ENCODE measurements at places on chromosomes 4 and X. TPM values are rescaled to one million over a fixed set of nuclear protein-coding genes. Genes with fewer than 3 reads are reported as not detected.
A peak's percentile ranks its signal among the peaks of the same experiment; 100 is the strongest.

Gene PHOX2B
- 3.0 TPM for total RNA-seq

Gene RNF150
- 53.3 TPM for total RNA-seq

Gene GYG2
- 4.6 TPM for total RNA-seq

Gene BMPR1B
- total RNA-seq, result 19.7 TPM

Gene SMC1A
- 32.8 TPM for total RNA-seq

Gene RNF212
- total RNA-seq, result 8.3 TPM

Gene CC2D2A
- total RNA-seq, result 23.0 TPM

Gene PIGA
- total RNA-seq, result 6.6 TPM

DNA sequence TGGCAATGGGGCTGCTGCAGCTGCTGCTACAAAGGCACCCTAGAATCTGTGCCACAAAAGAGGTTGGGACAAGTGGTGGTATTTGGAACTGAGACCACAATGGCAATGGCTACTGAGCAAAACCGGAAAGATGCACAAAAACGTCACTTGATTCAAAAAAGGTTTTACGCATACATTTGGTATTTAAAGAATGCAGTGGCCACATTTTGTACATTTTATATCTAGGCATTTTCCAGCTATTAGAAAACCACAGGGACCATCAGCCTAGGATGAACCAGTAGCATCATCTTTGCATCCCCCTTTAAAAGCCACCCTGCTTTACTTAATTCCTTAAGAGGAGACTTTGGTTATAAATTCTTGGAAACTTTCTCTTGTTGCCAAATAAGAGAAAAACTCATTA is 104.8 kb upstream of the CXCL13 start:
- DNase-seq, result no peak

GRCh38 chr4:101283434-101283833 is 63.9 kb downstream of the PPP3CA start:
- DNase-seq, result no peak

DNA sequence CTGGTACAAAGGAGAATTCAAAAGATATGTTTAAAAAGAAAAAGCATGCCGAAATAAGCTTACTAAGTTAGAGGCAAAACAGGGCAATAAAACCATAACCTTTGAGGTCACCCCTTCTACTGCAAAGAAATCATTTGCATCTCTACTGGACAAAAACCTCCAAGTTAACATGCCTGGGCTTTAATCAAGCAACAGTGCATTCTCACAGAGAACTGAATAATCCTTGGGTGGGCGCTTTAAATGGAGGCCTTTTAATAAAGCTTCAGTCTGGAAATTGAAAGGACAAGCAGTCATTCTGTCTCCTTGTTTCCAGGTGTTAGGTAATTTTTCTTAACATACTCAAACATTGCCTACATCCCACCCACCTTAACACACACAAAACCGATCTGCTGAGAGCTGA is 34.6 kb upstream of the SMS start:
- DNase-seq, result no peak

DNA sequence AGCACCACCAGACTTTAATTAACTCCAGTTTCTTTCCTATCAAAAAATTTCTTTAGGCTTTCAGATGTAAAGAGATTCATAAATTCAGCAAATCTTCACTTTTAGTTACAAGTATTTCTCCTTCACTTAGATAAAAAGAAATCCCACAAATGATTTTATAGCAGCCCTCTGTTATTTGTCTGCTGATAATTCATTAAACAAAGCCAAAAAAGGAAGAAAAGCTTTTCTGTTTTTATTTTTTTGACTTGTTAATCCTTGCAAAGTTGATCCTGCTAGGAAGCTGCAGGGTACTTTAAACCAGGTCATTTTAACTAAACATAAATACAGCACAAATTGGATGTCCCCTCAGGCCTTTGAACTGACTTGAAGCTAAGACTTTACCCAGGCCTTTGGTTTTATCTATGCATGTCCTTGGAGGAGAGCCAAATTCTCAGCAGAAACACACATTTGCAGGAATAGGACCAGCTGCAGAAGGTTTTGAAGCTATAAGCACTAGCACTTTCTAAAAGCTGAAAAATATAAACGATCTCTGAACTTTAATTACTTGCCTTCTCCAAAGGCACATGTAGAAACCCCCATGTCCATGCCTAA is 57.5 kb downstream of the PCDH18 start:
- no peak for DNase-seq

DNA sequence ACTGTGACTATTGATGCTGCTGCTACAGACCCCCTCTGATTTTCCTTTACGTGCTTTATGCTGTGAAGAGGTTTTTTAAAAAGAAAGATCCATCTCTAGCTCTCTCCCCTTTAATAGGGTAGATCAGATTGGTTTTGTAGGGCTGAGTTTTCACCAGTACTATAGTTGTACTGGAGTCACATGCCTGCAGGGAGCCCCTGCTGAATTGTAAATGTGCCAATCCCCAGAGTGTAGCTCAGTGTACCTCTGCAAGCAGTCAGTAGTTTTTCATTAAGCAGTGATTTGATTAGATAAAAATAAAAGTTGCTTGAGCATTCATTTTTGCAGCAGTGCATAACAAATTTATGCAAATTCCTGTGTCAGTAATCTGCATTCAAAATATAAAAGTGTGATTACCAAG is 179.2 kb downstream of the IL1RAPL2 start:
- no peak for DNase-seq

- no peak for DNase-seq
These were observed at the start of gene SLC7A11 for GRCh38 chr4:138242076-138242833. Gene SLC7A11 (minus strand): TSS chr4:138242349. CDS start chr4:138242069, 280 bp downstream.

- DNase-seq, result no peak
These were observed 8.8 kb downstream of the UGDH start for GRCh38 chr4:39518484-39518883.

- DNase-seq, result no peak
These were observed 1106.0 kb downstream of the STIM2 start for GRCh38 chr4:27966664-27967063.

DNA sequence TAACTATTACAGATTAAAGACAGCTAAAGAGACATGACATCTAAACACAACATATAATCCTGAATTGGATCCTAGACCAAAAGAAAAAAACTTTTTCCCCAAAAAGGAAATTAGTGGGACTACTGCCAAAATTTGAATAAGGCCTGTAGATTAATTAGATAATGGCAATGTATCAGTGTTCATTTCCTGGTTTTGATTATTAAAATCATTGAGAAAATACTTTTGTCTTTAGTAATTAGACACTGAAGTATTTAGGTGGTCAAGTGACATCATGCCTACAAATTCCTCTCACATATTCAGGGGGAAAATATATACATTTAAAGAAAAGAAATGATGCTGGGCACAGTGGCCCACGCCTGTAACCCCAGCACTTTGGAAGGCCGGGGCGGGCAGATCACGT is 10.4 kb upstream of the USO1 start:
- no peak for DNase-seq

GRCh38 chrX:47674776-47675175 is 15.8 kb upstream of the UXT start:
- no peak for DNase-seq

- no peak for DNase-seq
These were observed 149.7 kb downstream of the ANTXR2 start for GRCh38 chr4:79923281-79923680.

GRCh38 chrX:7941390-7942042 is 14.3 kb upstream of the PNPLA4 start:
- no peak for DNase-seq

GRCh38 chr4:170025523-170026252 is 507 bp downstream of the MFAP3L start:
- peak; percentile 89 for DNase-seq

All from esophagus muscularis mucosa (tissue), 4 donors.